H7 (cell line): ENCODE measurements at places on chromosomes 2 and 18.
A peak's percentile ranks its signal among the peaks of the same experiment; 100 is the strongest.

DNA sequence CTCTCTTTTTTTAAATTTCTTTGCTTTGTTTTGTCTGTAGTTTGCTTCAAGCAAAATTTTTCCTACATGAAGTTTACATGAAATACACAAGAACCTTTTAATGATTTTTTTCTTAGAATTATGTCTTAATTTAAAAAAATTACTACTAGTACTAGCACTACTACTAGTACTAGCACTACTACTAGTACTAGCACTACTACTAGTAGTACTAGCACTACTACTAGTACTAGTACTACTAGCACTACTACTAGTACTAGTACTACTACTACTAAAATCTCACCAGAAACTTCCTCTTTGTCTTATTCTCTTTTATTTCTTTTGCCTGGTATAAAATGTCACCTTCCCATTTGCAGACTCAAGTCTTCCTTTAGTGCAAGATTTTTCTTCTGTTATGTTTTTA, 71.1 kb downstream of the PTH2R start:
- DNase-seq: no peak

- no peak for DNase-seq
Observed at GRCh38 chr2:135874777-135875365, 1.4 kb downstream of the MCM6 start.

DNA sequence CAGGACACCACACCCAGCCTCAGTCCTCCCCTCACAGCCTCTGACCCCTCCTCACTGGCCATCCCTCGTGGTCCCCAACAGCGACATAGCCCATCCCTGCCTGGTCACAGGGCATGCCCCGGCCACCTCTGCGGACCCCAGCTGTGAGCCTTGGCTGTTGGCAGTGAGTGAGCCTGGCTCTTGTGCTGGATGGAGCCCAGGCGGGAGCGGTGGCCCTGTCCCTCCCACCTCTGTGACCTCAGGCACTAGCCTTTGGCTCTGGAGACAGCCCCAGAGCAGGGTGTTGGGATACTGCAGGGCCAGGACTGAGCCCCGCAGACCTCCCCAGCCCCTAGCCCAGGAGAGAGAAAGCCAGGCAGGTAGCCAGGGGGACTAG, 7.9 kb downstream of the DES start:
- DNase-seq: peak; percentile 53

DNA sequence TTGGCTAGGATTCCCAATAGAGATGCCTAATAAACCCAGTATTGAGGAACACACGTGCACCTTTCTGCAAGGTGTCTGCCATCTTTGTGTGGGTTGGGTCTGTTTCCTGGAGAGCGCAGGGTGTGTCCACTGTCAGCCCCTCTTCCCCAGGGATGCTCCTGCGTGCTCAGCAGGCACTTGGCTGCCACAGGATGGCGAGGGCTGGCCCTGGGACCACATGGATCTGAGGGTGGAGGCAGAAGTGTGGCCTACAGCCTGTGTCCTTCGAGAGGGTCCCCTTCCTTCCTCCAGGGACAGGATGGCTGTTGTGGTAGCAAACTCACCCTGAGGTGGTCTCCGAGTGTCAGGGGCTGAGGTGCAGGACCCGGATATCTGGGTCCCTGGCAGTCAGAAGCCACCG, 78.0 kb upstream of the PXDN start:
- no peak for DNase-seq
